Activated CD4-positive, alpha-beta T cell treated with anti-CD3 and anti-CD28 coated beads for 48 hours (primary cell): ENCODE measurements at places on chromosomes 11 and 22.

- DNase-seq, result no peak
Observed at GRCh38 chr11:78838417-78838816, 263.8 kb upstream of the NARS2 start.

DNA sequence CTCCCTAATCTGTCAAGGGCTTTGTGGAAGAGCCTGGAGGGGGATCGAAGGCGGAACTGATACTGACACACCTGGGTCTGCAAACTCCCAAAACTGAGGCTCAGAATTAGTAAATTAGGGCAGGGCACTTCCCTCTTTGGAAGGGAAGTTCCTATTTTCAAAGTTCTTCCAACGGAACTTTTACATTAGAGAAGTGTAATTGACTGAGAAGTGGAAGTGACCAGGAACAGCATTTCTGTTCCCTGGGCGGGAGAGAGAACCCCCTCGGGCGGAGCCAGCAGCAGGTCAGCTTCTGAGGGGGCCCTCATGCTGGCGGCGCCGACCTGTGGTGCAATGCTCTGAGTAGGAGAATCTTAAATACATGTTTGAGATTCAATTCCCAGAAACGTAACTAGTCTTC, 1.1 kb upstream of the CBL start:
- DNase-seq, result no peak

GRCh38 chr11:114133548-114134329, 74.2 kb downstream of the ZBTB16 start:
- DNase-seq, result no peak

DNA sequence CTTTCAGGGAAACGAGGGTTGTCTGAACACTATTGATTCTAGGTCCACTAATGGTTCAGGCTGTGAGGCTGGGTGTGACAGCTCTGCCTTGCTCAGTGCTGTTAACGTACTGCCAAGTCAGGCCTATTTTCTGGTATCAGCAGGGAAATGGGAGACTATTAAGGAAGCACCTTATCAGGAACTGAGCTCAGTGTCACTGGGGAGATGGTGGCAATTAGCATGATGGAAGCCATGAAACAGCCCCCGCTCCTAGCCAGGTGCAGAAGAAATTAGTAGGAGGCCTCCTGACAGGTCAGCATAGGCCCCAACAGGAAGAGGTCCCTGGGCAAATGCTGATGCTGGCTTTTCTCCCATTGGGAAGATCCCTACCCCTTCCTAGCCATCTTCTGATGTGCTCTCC, 42.6 kb upstream of the LMO2 start:
- DNase-seq, result no peak

- DNase-seq, result peak; percentile 72
Observed at GRCh38 chr22:20509344-20510047, 2.1 kb downstream of the MED15 start.

- no peak for DNase-seq
Observed at GRCh38 chr11:61168800-61169199, 7.6 kb upstream of the VPS37C start.

DNA sequence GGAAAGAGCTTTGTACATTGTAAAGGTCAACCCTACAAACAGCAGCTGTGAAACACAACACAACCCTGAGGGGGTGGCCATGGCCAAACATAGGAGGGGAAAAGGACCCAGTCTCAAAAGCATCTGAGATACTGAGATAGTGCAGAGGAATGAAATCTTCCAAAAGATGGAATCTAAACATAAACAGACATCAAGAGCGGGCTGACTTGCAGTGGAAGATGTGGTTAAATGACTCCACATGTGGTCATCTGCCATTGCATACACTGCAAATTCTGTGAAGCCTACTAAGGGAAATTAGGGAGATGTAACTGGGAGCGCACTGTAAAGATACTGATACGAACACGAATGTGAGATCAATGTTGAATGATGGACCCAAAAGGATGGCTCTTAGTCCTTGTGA, 22.0 kb downstream of the BDNF start:
- DNase-seq, result no peak

GRCh38 chr11:33761471-33761870, 12.8 kb downstream of the FBXO3 start:
- no peak for DNase-seq

DNA sequence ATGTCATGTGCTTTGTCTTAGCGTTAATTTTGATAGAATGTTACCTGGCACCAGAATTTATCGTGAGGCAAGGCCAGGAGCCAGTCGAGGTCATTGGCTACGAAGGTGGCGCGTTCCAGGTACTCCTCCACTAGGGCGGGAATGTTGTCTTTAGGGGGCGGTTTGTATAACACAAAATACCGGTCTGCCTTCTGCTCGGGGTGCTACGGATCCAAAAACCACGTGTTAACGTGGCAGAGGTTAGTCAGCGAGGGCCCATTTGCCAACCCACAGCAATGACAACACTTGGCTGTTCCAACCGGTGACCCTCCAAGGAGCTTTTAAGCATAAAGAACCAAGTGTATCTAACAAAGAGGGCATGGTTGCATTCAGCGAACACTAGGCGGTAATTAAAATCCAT, 12.5 kb downstream of the ASCC2 start:
- no peak for DNase-seq

DNA sequence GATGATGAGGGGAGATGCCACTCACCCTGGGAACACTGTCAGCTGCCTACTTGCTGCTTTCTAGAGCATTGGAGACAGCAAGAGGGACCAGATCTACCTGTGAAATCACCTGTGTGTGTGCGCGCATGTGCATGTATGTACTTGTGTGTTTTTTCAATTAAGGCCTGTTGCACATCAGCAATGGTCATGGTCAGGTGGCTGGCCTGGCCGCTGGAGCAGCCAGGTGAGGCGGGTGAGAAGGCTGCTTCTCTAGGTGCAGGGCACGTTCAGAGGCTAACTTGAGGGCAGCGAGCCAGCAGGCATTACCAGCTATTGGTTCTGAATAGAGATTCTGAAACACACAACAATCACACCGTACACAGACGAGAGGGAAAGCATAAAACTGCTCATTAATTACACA, 65.1 kb downstream of the PARVG start:
- no peak for DNase-seq

DNA sequence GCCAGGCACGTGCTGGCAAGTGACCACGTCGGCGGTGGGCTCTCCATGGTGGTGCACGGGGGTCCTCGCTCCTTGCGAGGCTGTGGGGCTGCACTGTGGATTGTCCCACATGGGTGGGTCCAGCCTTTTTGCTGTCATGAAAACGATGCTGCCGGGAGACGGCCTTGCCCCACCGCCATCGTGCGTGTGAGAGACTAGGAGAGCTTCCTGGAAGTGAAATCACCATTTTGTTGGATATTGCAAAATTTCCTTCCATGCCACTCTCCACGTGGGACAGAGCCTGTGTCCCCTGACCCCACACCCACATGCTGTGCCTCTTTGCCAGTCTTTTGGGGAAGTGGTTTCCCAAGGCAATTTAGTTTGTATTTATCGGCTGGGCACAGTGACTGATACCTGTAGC, 18.2 kb upstream of the GRAMD4 start:
- no peak for DNase-seq

DNA sequence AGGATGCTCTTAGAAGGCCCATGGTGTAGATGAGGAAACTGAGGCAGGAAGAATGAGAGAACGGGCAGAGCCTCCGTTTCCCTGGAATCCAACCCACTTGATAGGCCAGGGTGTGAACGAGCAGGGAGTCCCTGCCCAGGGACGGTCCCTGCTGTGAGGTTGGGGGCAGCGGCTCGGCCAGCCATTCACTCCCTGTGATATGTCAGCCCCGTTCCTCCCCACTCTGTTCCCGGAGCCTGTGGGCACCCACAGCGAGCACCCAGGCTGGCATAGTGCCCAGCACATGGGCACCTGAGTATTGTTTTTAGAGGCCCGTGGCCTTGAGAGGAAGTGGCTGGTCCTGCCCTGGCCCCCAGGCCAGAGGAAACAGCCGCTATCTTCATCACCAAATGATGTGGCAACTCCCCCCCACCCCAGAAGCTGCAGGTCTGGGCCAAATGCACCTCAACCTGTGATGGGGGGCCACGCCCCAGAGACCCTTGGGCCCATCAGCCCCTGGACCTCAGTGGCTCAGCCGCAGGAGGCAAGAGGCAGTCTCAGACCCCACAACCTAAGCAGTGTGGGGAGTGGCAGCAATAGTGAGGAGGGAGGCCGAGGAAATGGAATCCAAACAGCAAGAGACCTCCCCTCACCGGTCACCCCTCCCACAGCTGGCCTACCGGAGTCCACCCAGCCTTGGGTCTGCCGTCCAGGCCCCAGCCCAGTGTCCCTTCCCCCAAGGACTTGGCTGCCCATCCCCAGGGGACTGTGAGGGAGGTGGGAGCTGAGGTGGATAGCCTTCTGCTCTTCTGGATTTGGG, 2.1 kb downstream of the ALDH3B1 start:
- no peak for DNase-seq

- DNase-seq, result no peak
Observed at GRCh38 chr11:21612326-21612725, 580.6 kb upstream of the ANO5 start.

DNA sequence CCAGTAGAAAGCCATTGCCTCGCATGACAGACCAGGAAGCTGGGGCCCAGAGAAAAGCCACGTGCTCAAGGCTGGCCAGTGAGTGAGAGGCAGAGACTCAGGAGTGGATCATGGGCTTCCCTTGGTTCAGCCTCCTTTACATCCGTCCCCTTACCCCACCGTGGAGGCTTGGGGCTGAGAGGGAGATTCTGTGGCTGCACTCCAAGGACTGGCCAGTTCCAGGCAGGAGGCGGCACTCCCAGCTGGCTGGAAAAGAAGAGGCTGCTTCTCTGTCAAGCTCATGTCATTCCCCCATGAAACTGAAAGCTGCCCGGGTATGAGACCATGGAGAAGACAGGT, 6.6 kb upstream of the ASCL2 start:
- DNase-seq, result no peak

GRCh38 chr22:46229701-46230100, 20.4 kb downstream of the CDPF1 start:
- DNase-seq, result no peak

- DNase-seq, result no peak
Observed at GRCh38 chr11:45560155-45560912, 105.1 kb downstream of the CHST1 start.
